ENCODE measurements at places on chromosomes 4 and X. TPM values are rescaled to one million over a fixed set of nuclear protein-coding genes. Genes with fewer than 3 reads are reported as not detected.

DNA sequence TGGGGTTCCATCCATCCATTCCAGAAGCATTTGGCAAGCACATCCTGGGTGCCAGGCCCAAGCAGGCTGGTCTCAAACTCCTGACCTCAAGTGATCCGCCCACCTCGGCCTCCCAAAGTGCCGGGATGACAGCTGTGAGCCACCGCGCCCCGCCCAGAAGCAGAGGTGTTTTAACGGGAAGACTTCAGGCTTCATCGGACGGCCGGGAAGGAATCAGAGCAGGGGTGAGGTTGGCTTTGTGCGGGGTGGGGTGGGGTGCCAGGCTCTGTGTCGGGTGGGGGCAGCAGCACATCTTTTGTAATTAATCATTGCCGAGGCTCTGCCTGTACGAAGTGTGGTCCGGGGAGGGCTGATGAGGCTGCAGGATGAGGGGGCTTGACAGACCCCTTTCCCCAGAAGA is 5.1 kb upstream of the SLC25A6 start:
- no peak for DNase-seq

GRID2 gene
- polyA plus RNA-seq: not detected

GRCh38 chr4:44231006-44231405 is 217.6 kb downstream of the KCTD8 start:
- no peak for DNase-seq

DNA sequence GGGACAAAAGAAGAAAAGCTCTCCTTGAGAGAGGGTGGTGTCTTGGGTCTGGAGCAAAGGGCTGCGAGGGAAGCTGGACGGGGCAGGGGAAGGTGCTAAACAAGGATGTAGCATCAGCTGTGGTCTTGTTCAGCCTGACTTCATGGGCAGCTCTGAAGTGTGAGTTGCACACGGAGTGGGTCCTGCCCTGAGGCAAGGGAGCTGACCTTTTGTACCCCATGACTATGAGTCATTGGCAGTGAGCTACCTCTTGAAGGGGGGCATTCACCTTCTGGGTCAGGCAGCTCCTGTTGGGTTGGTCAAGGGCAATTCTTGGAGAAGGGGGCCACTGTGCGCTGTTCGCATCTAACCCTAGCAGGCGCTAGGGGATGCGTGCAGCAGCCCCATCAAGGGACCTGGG is 151.8 kb downstream of the SMIM20 start:
- no peak for DNase-seq

DNA sequence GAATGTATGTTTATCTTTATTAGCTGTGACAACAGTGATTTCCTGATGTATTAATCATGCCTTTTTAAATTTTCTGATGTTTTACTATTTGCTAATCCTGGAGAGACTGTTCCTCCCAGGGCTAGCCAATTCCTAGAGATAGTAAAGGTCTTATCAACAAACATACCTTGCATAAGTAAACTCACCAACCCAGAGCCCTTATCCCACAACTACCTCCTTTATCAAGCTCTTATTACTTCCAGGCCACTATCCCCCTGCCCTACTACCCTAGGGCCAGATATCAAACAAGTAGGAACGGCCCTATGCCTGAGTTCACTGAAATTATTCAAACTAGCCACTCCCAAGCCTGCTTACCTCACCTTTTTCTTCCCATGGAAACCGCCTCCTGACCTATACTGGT is 58.2 kb upstream of the NPNT start:
- DNase-seq: no peak

USP46 gene
- polyA plus RNA-seq: 9.4 TPM

PGRMC1 gene
- polyA plus RNA-seq: 176 TPM

Measured in GM23248 (cell line).